NCI-H2171 (cell line): ENCODE measurements at places on chromosomes 6 and 20.

- DNase-seq: no peak
Measured at GRCh38 chr20:49913399-49914047, 1.8 kb downstream of the SPATA2 start.

DNA sequence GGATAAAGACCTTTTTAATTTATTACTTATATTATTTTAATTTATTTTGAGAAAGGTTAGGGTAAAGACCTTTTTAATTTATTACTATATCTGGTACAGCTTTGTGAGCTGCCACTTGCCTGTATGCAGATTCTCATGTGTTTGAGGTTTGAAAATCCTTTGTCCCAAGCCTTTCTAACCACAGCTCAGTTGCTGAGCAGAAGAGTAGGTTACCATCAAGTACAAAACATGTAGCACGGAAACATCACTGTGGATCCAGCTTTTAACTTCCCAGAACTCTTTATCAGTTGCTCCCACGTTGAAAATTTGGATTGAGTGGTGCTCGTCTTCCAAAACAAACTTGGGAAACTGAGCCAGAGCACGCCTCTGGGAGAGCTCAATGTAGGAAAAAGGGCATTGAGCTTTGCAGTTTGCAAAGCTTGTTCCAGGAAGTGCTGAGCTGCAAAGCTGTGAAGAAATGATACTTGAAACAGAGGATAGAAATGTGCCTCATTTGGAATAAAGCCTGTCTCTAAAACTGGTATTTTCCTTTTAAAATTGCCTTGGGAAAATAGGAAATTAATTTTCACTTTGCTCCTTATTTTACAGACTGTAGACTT lies 89.0 kb downstream of the RREB1 start:
- DNase-seq: no peak

- DNase-seq: no peak
Measured at GRCh38 chr20:56933331-56933698, 304.2 kb downstream of the TFAP2C start.

GRCh38 chr20:14829906-14830305 lies 492.5 kb upstream of the FLRT3 start:
- peak; percentile 52 for DNase-seq

DNA sequence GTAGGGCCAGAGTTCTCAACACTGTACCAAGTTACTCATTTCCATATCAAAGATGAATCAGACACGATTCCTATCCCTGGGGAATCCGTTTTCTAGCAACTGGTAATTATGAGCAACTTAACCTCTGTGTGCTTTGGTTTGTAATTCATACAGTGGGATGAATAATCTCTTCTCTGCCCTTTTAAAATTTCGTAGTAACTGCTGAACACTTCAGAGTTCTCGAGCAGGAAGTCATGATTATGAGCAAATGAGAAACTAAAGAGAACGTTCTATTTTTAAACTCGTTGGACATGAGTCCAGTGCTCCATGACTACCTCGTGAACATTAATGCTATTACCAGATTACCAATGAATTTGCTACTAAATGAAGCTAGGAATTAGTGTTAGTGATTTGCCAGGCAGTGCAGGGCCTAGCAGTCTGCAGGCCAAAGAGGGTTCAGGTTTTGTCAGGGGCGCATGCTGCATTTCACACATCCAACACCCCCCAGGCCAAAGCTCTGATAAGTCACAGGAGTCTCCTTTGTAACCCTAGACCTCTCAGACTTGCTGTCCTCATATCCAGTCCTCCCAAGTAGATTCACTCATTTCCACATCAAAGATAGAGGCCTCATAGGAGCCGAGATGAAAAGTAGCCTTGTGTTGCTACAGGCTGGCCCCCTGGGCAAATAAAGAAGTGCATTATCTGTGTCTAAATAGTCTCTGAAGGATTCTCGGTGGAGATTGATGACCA lies 45.8 kb upstream of the VSTM2L start:
- DNase-seq: no peak

- no peak for DNase-seq
Measured at GRCh38 chr6:115922971-115923370, 137.7 kb downstream of the FRK start.

DNA sequence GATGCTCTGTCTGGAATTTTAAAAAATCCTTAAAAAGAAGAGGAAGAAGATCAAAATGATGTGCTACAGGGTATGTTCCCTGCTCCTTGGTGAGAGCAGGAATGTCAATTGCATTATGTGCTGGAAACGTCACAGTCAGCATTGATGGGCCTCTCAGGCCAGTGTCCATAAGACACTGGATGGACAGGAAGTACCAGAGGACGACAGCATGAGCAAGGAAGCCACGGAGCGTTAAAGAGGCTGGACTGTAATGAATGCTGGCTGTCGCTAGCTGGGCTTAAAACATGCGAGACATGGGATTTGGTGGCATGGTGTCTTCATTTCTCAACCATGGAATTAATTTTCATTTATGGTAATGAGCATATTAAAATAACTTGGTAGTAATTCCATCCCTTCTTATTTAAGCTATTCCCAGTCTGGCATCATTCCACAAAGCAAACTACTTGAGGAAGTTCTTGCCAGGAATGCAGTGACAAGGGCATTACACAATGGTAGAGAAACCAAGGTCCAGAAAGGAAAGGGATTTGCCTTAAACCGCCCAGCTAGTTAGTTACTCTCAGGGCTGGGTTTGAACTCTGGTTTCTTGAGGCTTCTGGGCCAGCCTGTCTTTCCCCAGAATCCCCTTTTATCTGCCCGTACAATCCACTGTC lies 166.6 kb upstream of the SOX4 start:
- DNase-seq: no peak

- DNase-seq: no peak
Measured at GRCh38 chr20:38294076-38294591, 9.8 kb upstream of the BPI start.

- DNase-seq: no peak
Measured at GRCh38 chr6:89037141-89037900, 43.2 kb upstream of the PNRC1 start.

- DNase-seq: no peak
Measured at GRCh38 chr20:17992224-17992637, 23.4 kb downstream of the MGME1 start.

DNA sequence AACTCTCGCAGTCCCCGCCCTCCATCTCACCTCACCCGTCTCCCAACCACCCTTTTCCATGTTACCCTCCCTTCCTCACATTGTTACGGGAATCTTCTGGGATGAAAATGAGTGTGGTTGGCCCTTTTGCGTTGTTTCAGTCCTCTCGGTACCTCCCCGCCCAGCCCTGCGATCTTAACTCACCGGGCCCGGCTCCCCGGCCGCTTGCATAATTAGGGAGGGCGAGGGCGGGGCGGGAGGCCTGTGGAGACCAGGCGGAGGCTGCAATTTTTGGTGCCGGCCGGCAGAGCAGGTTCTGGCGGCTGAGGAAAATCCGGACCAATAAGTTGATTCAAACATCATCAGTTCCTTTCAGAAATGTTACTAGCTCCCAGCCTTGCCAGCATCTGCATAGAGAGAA lies 25.2 kb downstream of the TFAP2B start:
- DNase-seq: no peak

DNA sequence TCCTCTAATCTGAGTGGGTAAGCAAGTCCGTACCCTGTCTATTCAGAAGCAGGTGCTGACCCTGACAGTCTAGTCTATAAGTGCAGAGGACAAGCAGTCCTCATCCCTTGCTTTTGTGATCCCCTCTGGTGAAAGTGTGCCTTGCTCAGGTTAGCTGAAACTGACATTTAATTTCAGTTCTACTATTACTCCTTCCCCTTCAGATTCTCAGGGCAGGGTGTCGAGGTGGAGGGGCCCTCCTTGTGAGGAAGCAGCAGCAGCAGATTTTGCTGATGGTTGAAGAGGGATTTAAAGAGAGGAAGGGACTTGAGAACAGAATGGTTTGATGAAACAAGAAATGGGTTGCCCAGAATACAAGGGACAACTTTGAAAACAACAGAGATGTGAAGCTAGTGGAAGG lies 309.3 kb downstream of the CLIC5 start:
- DNase-seq: no peak

DNA sequence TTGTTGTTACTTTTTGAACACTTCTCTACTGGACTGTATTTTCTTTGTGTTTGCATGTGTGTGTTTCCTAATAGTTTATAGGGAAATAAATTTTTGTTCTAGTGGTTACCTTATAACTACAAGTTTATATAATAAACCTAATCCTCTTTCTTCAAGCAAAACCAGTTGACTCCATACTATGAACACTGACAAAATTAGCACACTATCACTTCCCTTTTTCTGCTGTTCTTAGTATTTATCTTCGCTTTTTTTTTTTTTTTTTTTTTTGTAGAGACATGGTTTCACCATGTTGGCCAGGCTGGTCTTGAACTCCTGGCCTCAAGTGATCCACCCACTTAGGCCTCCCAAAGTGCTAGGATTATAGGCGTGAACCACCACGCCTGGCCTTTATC lies 25.0 kb upstream of the C6orf62 start:
- DNase-seq: no peak

DNA sequence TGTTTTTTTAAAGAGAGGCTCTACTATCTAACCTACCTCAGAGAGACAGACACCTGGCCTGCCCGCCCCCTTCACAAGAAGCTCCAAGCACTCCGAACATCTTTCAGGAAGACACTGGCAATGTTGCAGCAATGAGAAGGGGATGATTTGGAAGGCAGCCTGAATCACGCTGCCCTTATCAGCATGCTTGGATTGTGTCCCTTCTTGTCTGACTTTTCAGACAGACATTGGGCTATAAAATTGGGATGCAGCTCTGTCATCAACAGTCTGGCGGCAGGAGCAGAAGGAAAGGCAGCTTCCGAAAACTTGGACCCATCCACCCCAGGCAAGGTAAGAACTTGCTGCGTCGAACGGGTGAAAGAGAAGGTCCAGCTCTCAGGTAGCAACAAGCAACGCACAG lies 56.0 kb downstream of the CDK5RAP1 start:
- no peak for DNase-seq

GRCh38 chr20:23361119-23361475 lies 885 bp upstream of the GZF1 start:
- no peak for DNase-seq

DNA sequence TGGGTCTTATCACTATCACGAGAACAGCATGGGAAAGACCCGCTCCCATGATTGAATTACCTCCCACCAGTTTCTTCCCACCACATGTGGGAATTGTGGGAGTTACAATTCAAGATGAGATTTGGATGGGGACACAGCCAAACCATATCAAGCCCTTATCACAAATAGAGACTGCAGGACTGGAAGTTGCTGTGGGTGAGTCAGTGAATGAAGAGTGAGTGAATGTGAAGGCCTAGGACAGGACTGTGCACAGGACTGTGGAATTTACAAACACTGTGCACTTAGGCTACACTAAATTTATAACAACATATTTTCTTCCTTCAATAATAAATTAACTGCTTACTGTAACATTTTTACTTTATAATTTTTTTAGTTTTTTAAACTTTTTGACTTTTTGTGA lies 30.2 kb upstream of the BCAS1 start:
- DNase-seq: no peak

GRCh38 chr20:61833807-61834610 lies 231.7 kb downstream of the TAF4 start:
- DNase-seq: no peak

- no peak for DNase-seq
Measured at GRCh38 chr6:116633685-116634084, 17.4 kb downstream of the RSPH4A start.

GRCh38 chr6:148760568-148761526 lies 14.0 kb downstream of the UST start:
- DNase-seq: peak; percentile 80

GRCh38 chr6:35148167-35148741 lies 7.1 kb upstream of the TCP11 start:
- DNase-seq: no peak

DNA sequence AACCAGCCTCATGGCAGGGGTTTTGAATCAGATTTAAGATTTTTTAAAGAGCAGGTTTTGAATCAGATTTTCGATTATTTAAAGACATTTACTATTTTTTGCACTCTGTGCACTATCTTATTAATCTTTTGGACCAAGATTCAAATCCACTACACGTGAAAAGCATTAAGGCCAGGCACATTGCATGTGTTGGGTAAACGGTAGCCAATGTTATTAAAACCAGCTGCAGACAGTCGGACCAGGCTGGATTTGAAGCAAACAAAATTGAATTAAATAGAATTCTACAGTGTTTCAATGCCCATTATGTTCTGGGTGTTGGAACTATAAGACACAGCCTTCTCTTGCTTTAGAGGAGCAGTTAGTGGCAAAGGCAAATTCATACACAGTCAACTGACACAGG lies 7.7 kb downstream of the HLA-DOA start:
- DNase-seq: no peak

GRCh38 chr6:73728548-73729205 lies 32.7 kb downstream of the CD109 start:
- no peak for DNase-seq

GRCh38 chr6:88380083-88380482 lies 213.9 kb upstream of the CNR1 start:
- DNase-seq: no peak

- DNase-seq: no peak
Measured at GRCh38 chr6:168686029-168686738, 245.2 kb downstream of the SMOC2 start.

DNA sequence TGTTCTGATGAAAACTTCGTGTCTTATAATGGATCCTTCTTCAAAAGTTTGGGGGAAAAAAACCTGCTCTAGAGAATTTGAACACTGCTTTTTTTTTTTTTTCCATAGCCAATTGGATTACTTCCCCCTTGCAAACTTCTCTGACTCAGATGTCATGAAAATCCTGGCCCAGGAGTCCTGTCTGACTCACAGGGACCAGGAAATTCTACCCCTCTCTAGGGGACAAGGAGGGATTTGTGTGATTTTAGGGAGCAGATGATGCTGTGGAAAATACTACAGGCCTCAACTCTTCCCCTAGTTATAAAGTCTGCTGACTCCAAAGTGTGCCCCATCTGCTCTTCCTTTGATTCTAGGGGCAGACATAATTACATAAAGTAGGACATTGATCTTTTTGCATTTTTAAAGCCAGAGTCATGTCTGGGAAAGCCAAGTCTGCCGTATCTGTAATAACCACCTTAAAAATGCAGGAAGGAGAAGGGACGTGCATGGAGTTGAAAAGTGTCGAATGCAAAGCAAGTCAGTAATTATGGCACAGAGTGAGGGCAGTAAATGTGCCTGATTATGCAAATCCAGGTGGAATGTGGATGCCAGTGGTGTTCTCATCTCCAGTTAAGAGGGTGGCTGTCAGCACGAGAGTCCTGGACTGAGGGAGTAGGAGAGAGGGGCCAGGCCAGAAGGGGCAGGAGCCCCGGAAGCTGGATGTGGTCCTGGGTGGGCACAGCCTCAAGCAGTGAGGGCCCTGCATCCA lies 144.3 kb upstream of the SULF2 start:
- DNase-seq: peak; percentile 96
